ENCODE measurements at places on chromosomes 13 and 19.

GRCh38 chr13:70473907-70474306 lies 365.7 kb upstream of the KLHL1 start:
- no peak for DNase-seq

DNA sequence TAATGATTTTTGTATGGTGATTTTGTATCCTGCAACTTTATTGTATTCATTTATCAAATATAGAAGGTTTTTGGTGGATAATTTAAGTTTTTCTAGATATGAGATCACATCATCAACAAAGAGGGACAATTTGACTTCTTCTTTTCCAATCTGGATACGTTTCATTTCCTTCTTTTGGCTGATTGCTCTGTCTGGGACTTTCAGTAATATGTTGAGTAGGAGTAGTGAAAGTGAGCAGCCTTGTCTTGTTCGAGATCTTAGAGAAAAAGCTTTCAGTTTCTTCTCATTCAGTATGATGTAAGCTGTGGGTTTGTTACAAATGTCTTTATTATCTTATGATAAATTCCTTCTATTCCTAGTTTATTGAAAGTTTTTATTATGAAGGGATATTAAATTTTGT lies 352.0 kb upstream of the DACH1 start:
- no peak for DNase-seq

- DNase-seq = no peak
Measured at GRCh38 chr19:17005000-17005399, 21.6 kb downstream of the CPAMD8 start.

GRCh38 chr19:39890755-39891551 lies 43.5 kb downstream of the FCGBP start:
- no peak for DNase-seq

GRCh38 chr13:99659866-99660554 lies 158.7 kb downstream of the TM9SF2 start:
- no peak for DNase-seq

GRCh38 chr13:52454459-52454819 lies 839 bp upstream of the CKAP2 start:
- no peak for DNase-seq

GRCh38 chr13:25181597-25181996 lies 9.5 kb upstream of the AMER2 start:
- DNase-seq = no peak

DNA sequence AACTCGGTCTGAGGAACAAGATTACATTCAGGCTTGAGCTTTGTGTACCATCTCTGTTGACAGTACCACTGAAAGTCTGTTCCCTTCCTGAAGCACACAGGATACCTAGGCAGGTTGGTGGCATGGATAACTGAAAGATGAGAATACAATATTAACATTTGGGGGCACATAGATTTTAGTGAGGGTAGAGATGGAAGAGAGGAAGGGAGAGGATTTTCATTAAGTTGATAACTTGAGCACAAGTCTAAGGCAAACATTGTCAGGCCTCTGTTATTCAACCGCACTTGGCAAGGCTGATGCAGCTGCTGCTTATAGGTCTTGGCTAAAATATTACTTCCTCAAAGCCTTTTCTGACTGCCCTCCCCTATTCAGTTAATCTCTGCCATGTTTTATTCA lies 10.9 kb downstream of the MIR17HG start:
- DNase-seq = no peak

DNA sequence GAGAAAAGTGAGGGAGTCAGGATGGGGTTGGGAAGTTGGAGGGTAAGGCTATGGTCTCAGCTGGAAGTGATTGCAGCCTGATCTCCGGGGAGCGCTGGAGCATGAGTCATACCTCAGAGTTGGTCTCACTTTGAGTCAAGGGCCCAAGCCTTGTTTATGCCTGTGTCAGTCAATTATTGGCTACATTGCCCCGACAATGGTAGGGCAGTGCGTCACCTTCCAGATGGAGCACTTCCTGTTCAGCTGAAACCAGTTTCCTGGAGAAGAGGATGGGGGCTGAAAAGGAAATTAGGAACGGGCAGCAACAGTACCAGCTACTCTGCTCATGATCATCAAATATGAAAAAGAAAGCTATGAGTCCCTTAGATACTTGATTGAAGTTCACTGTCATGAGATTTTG lies 60.4 kb downstream of the ADGRE1 start:
- no peak for DNase-seq

- DNase-seq = no peak
Measured at GRCh38 chr19:45515807-45516401, 8.6 kb downstream of the VASP start.

GRCh38 chr13:40352802-40353562 lies 313.5 kb downstream of the FOXO1 start:
- DNase-seq = no peak

GRCh38 chr13:31767175-31767900 lies 28.0 kb downstream of the RXFP2 start:
- no peak for DNase-seq

- DNase-seq = no peak
Measured at GRCh38 chr19:51524666-51525264, 6.7 kb downstream of the SIGLEC6 start.

DNA sequence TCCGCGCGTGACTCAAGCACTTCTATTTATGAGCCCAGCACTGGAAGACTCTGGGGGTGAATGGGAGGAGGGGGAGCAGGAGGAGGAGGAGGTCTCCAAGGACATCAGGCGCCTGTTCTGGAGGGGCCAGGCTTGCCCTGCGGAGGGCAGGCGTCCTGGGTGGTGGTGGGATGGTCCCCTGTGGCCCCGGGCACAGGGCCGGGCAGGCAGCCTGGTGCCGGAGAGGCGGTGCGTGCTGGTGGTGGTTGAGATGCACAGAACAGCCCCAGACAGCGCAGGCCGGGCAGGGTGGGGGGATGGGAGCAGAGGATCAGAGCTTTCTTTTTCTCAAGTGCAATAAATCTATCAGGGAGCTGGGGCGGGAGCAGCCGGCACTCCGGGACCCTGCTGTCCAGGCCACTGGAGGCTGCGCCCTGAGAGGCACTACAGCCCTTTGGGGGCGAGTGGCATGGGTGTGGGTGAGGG lies 14.0 kb downstream of the NKPD1 start:
- DNase-seq = no peak

DNA sequence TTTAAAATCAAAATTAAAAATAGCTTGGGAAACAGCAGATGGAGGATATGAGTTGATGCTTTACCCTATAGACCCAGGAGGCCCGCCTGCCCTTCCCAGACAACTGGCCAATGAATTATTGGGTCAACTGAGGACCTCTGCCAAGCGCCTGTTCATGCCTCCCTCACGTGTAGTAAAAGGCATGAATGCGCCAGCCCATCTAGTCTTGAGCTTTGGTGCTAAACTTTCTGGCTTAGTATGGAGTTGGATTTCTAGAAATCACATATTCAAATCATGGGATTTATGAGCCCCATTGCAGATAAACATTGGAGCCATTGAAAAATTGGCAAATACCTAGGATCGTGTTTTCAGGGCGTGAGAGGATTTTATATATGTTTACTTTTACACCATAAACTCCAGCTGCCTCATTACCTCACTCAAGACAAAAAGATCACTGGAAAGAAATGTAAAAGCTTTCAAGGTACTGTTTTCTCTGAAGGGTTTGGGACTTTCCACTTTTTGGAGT lies 47.1 kb downstream of the COL4A2 start:
- DNase-seq = no peak

DNA sequence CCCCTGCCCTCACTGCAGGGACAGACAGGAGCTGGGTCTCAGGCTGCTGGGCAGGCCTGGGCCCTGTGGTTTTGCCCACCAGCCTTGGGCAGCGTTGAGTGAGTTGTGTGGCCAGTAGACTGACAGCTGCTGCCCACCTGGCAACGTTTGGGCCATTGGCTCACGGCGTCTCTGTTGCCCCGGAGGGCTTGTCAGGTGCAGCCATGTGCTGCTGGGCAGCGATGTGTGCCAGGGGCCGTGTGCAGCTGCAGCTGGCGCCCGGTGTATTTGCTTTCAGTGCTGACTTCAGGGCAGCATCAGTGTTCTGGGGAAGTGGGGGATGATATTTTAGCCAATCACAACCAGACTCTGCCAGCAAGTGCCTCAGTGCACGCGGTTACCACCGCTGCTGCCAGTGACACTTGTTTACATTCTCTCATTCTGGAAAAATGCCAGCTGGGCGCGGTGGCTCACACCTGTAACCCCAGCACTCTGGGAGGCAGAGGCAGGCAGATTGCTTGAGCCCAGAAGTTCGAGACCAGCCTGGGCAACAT lies 10.6 kb downstream of the FZR1 start:
- no peak for DNase-seq

- DNase-seq = no peak
Measured at GRCh38 chr13:112867301-112867711, 101.7 kb upstream of the MCF2L start.

GRCh38 chr19:17950310-17951156 lies 16.4 kb upstream of the KCNN1 start:
- DNase-seq = no peak

GRCh38 chr13:47218611-47219010 lies 321.8 kb upstream of the HTR2A start:
- DNase-seq = no peak

DNA sequence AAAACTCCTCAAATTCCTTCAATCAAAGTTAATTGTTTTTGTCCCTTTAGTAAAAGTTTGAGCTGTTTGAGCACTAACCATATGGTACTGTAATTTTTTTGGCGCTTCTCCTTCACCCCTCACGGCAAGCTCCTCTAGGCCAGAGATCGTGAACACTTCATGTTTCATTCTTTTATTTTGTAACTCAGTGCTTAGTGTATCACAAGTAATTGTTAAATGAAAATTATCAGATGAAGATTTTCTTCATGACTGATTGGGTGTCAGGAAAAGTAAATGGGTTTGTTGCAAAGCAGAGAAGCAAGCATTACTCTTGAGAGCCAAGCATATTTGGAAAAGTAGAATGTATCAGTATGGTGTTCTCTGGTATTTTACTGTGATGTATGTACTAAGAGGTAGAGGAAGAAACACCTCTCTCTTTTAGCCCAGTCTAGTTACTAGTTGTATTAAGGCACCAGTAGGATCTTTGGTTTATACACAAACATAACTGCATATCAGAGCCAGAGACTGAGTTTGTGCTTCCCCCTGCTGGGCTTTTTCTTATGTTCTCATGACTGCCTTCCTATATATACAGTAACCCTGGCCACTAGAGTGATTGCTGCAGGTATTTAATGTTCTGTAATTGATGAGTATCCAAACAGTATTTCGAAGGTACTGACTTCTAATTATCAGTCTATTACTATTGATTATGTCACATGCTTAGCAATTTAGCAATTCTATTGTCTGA lies 202.3 kb upstream of the KLHL1 start:
- DNase-seq = peak; percentile 47

- no peak for DNase-seq
Measured at GRCh38 chr13:45120967-45121831, 889 bp downstream of the GTF2F2 start.

- no peak for DNase-seq
Measured at GRCh38 chr19:39727070-39727800, 10.6 kb downstream of the CLC start.

- DNase-seq = no peak
Measured at GRCh38 chr19:48061401-48062344, 17.8 kb upstream of the CABP5 start.

DNA sequence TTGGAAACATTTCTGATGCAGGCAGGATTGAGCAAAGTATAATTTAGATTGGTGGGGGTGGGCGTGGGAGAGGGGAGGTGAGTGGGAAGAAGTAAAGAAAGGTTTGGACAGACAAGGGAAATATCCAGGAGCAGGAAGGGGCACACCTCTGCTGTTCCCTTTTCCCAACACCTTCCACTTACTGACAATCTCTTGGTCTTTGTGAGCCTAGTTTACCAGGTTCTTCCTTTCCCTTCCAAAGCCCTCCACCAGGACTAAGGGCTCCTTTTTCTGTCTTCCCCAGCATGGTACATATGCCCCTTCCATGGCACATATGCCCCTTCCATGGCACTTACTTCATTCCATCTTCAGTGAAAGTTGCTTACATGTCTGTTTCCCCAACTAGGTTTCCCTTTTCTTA lies 6.2 kb upstream of the THSD1 start:
- no peak for DNase-seq

GRCh38 chr19:44731081-44731480 lies 17.4 kb upstream of the BCL3 start:
- no peak for DNase-seq

DNA sequence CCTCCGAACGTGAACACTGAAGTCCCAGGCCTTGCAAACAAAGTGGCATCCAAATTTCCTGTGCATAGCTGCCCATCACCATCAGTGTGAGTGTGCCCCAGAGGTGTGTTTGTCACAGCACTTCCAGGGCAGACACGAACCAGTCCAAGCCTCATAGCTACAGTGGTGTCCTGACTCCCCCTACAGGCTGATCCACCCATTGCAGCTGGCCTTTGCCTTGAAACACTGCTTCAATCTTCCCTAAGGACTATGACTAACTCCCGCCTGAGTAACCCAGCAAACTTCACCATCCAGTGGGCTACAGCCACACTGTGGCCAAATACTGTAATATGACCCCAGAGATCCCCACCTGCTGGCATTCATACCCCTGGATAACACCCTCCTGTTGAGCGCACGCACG lies 3.9 kb downstream of the ZNF266 start:
- DNase-seq = peak; percentile 18

GRCh38 chr13:91272235-91272777 lies 75.2 kb upstream of the MIR17HG start:
- DNase-seq = no peak

- DNase-seq = no peak
Measured at GRCh38 chr19:6979399-6979798, 41.8 kb downstream of the MBD3L2B start.

- no peak for DNase-seq
Measured at GRCh38 chr13:45951724-45952123, 100.2 kb upstream of the SIAH3 start.

- DNase-seq = no peak
Measured at GRCh38 chr13:43766725-43767124, 20.0 kb downstream of the ENOX1 start.

- DNase-seq = no peak
Measured at GRCh38 chr19:4906963-4907362, 2.3 kb upstream of the UHRF1 start.

- peak; percentile 74 for DNase-seq
Measured at GRCh38 chr19:35869327-35870123, 1.2 kb downstream of the APLP1 start.

DNA sequence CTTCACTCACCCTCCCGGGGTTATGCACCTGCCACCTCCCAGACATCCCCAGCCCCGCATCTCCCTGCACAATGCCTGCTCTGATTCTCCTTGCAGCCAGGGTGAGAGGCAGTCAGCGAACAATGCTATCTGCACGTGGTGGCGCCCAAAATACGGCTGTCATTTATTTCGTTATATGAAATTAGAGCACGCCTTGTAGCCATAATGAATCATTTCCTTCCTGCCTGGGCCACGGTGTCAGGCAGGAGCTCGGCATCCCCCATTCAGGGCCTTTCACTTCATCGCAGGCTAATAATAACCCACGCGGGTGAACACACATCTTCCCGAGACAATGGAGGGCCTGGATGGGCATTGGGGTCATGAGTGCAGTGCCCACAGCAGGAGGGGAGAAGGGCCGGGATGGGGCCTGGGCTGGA lies 143.8 kb upstream of the ZNF507 start:
- DNase-seq = no peak

All from endothelial cell (in vitro differentiated cells).